A549 treated with Hydrocortisone at 1 μM for 4 hours (cell line): ENCODE measurements at places on chromosomes 2 and 18. TPM values are rescaled to one million over a fixed set of nuclear protein-coding genes. Genes with fewer than 3 reads are reported as not detected.

SATB2 gene
- total RNA-seq = 2.7 to 3.1 TPM (median 2.9 TPM) in 5 replicates

SKOR2 gene
- total RNA-seq = not detected in 5 replicates

SERPINB3 gene
- 0.10 to 0.16 TPM (median 0.13 TPM) in 3 of 5 replicates, not detected in the others for total RNA-seq

ITGAV gene
- total RNA-seq = 47.8 to 94.8 TPM (median 88.2 TPM) in 5 replicates

LYPD6 gene
- total RNA-seq = 0.06 to 0.09 TPM (median 0.08 TPM) in 5 replicates

PTCD3 gene
- 47.4 to 111 TPM (median 72.8 TPM) in 5 replicates for total RNA-seq

SDC1 gene
- 165 to 194 TPM (median 181 TPM) in 5 replicates for total RNA-seq

DNPEP gene
- total RNA-seq = 58.3 to 67.2 TPM (median 62.6 TPM) in 5 replicates

ITPRIPL1 gene
- total RNA-seq = not detected in 5 replicates

QPCT gene
- total RNA-seq = 19.8 to 23.6 TPM (median 21.4 TPM) in 5 replicates

DNAJC5G gene
- not detected in 5 replicates for total RNA-seq

XDH gene
- total RNA-seq = 0.99 to 1.4 TPM (median 1.0 TPM) in 5 replicates

NEU2 gene
- not detected in 5 replicates for total RNA-seq

PRKAG3 gene
- not detected in 5 replicates for total RNA-seq

PLCL1 gene
- total RNA-seq = 0.01 TPM in 1 of 5 replicates, not detected in the others

SERPINB10 gene
- total RNA-seq = not detected in 5 replicates

CRYGD gene
- total RNA-seq = not detected in 5 replicates

CARF gene
- total RNA-seq = 0.74 to 1.4 TPM (median 1.2 TPM) in 5 replicates

ALPP gene
- total RNA-seq = 9.3 to 13.2 TPM (median 12.1 TPM) in 5 replicates

ACMSD gene
- total RNA-seq = not detected in 5 replicates

ZNF521 gene
- total RNA-seq = not detected in 5 replicates

IL36G gene
- not detected in 5 replicates for total RNA-seq

GREB1L gene
- 2.2 to 6.4 TPM (median 4.7 TPM) in 5 replicates for total RNA-seq

PSTPIP2 gene
- 0.14 to 0.36 TPM (median 0.27 TPM) in 5 replicates for total RNA-seq

CMPK2 gene
- total RNA-seq = 0.51 to 1.0 TPM (median 0.78 TPM) in 5 replicates

ZNF24 gene
- 9.9 to 14.6 TPM (median 11.7 TPM) in 5 replicates for total RNA-seq

IRS1 gene
- 13.3 to 16.0 TPM (median 13.6 TPM) in 5 replicates for total RNA-seq

LRPPRC gene
- 84.1 to 109 TPM (median 92.9 TPM) in 5 replicates for total RNA-seq

PTRHD1 gene
- 37.9 to 69.7 TPM (median 66.6 TPM) in 5 replicates for total RNA-seq

MZT2A gene
- total RNA-seq = 112 to 203 TPM (median 190 TPM) in 5 replicates

MAP3K19 gene
- total RNA-seq = not detected in 5 replicates

AQP12B gene
- total RNA-seq = not detected in 5 replicates

TMEM247 gene
- not detected in 5 replicates for total RNA-seq

SMYD1 gene
- not detected in 5 replicates for total RNA-seq

C1QL2 gene
- 0.37 to 0.61 TPM (median 0.48 TPM) in 5 replicates for total RNA-seq

FAM237A gene
- total RNA-seq = not detected in 5 replicates
